Activated T-helper 1 cell treated with Interleukin-2 at 50 U/mL for 16 hours (primary cell): ENCODE measurements at places on chromosomes 3 and 15.

DNA sequence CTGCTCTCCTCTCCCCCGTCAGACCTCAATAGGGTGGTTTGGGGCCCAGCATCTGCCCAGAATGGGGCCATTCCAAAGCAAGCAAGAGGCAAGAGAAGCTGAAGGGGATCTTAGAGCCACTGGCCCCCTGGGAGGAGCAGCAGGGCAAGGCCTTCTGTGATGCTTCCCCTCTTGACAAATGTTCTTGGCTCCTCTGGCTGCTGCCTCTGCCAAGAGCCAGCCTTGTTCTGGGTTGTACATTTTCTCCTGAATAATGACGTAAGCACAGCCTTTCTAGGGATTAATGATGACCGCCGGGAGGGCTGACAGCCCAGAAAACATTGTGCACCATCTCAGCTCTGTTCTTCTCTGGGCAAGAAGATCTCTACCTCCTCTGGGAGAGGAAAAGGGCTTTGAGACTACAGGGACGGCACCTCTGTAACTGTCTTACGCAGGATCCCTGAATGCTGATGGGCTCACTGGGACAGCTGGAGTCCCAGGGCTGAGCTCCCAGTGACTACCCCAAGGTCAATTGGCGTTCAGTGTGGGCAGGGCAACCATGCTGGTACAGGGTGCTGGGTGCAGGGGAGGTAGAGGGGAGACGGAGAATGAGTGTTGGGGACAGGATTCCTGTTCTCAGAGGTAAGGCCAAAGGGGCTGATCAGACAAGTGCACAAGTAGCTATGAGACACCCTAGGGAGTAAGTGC, 253.3 kb downstream of the FAM43A start:
- DNase-seq = no peak

DNA sequence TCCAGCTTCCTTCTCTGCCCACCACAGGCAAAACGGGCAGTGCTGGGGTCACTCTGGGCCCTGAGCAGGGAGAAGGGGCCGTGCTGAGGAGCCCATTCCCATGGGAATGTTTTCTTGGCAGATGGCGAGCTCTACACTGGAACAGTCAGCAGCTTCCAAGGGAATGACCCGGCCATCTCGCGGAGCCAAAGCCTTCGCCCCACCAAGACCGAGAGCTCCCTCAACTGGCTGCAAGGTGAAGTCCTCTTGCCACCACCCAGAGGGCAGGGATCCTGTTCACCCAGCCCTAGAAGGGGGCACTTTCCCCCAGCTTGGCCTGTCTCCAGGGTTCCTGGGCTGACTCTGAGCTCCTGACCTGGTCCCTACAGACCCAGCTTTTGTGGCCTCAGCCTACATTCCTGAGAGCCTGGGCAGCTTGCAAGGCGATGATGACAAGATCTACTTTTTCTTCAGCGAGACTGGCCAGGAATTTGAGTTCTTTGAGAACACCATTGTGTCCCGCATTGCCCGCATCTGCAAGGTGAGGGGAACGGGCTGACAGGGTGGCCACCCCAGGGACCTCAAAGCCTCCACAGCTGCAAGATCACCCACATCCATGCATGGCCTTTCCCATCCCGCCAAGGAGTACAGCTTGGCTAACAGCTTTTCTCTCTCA, 12.4 kb downstream of the CIB1 start:
- no peak for DNase-seq

- DNase-seq = no peak
Observed at GRCh38 chr15:72934921-72935320, 117.3 kb upstream of the NEO1 start.

DNA sequence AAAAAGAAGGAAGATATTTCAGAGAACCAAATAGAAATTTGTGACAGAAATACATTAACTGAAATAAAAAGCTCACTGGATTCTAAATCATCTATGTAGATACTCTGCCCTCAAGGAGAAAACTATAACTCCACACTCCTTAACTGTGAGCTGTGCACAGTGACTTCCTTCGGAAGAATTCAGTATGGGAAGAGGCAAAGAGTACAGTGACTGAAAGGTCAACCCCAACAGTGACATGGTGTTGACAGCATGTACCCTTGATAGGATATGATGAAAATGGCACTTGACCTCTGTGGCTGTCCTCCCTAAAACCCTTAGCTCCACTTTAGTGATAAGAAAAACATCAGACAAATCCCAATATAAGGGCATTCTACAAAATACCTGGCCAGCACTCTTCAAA, 165.5 kb downstream of the ATP10A start:
- no peak for DNase-seq

DNA sequence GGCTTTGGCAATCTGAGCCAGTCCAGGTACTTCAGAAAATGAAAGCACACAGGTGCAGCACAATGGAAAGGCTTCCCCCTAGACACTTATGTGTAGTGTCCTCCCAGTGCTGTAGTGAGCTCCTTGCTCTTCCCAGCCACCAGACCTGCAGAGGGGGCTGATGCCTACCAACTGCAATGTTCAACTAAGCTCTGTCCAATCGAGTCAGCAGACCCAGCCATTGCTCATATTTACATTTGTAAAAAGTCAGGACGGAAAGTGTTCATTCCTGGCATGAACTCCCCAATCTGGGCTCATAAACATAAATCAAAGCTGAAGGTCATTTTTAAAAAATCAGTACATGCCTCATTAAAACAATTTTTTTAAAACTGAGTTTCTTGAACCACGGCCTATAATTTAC, 73.0 kb downstream of the FOXP1 start:
- no peak for DNase-seq
